Stimulated activated CD4-positive, alpha-beta T cell treated with anti-CD3 and anti-CD28 coated beads, Interleukin-4, amount 100 ng/mL, for 1 hour (primary cell): ENCODE measurements at places on chromosomes 16 and 17.

- DNase-seq = no peak
Measured at GRCh38 chr16:72203401-72203800, 31.4 kb upstream of the PMFBP1 start.

GRCh38 chr17:47851764-47852112 is 775 bp upstream of the SP6 start:
- DNase-seq = no peak

GRCh38 chr17:66527335-66527734 is 224.9 kb downstream of the PRKCA start:
- DNase-seq = no peak

GRCh38 chr17:34739386-34739785 is 160.0 kb downstream of the TMEM132E start:
- DNase-seq = no peak

DNA sequence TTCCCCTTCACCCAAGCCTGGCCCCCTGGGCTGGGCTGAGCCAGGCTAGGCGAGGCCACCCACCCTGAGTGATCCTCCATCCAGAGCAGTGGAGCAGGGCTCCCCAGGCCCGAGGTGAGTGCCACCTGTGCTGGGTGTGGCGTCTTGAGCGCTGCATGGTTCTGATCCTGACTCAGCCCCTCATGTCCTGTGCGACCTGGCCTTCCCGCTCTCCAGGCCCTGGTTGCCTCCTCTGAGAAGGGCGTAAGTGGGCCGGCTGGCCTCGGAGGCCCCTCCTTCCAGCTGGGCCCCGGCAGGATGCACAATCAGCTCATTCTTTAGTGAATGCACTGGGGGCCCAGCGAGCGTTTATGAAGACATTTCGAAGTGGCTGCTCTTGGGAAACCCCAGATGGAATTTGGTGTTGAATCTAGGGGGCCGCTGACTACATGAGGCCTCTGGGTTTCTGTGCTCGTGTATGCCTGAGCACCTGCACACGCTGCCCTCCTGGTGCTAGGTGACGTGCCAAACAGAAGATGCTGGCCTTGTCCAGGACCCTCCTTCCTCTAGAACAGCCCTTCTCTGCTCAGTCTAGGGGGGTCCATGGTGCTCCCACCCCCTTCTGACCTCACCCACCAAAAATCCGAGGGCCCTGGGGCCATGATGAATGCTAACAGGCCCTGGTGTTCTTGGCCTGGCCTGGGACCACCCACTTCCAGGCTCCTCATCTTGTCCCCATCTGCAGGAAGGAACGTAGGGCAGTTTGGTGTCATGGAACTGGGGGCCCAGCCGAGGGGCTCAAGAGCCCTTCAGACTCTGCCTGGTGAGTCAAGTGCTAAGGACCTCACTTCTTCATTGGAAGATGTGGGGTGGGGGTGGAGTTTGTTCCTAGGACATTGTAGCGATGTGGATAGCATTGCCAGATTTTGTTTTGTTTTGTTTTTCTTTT is 3.6 kb upstream of the TMEM92 start:
- DNase-seq = no peak

GRCh38 chr17:65587534-65588180 is 26.2 kb upstream of the AXIN2 start:
- DNase-seq = no peak

GRCh38 chr17:43940630-43941029 is 1.6 kb downstream of the PPY start:
- DNase-seq = peak; percentile 26

- no peak for DNase-seq
Measured at GRCh38 chr17:64170286-64170685, 40.3 kb upstream of the ERN1 start.

DNA sequence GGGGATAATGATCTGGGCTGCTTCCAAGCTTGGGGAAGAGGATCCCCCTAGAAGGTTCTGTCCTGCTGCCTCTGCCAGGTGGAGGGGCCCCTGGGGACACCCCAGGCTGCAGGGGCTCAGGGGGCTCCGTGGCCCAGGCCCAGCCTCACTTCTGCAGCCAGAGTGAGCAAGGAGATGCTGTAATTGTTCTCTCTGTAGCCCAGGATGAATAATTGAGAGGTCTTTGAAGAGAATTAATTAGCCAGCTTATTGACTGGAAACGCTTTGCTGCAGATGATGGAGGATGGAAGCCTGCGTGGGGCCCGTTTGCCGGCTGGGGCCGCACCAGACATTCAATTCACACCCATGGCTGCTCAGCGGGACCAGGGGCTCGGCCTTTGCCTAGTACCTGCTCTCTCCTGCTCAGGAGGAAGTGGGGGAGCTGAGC is 38.5 kb downstream of the TMEM235 start:
- no peak for DNase-seq

DNA sequence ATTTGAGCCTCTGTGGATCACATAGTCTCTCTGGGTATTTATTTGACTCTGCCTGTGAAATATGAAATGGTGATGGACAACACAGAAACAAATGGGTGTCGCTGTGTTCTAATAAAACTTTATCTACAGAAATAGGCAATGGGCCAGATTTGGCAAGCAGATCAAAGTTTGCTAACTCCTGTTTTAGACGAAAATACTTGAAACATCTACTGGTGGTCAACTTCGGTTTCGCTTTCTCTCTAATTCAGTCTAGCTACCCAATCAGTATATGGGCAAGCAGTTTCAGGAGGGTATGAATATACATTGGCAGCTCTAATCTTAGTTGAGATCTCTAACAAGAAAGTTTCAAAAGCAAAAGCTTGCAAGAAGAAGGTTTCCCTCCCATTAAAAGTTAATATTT is 60.1 kb upstream of the DYNLRB2 start:
- no peak for DNase-seq

DNA sequence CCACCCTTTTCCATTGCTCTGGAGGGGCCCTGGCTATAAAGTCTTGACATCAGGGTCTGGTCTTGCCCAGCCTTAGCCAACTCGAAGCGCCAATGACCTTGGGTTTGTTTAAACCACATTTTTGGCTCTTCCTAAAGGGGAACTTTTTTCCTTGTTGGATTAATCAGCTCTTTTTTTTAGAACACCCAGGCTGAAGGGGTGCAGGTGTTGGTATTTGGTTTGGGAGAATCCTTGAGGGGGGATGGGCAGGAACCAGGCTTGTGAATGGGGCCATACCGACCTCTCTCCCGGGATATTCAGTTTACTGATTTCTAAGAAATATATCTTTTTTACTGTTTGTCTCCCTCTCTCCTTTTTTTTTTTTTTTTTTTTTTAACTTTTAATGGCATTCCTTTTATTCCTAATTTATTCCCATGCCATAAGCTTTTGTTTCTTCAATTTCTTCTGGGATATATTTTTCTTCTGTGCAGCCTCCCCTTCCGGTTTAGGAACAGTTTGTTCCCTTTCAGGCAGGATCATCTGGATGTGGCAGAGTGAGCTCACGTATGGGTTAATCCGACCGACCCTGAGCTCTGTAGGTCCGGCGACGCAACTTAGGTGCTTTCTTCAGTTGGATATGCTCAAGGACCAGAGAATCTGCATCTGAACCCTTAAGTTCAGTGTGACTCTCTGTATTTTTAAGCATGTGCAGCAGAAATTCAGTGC is 129.5 kb downstream of the ABCC6 start:
- DNase-seq = no peak

DNA sequence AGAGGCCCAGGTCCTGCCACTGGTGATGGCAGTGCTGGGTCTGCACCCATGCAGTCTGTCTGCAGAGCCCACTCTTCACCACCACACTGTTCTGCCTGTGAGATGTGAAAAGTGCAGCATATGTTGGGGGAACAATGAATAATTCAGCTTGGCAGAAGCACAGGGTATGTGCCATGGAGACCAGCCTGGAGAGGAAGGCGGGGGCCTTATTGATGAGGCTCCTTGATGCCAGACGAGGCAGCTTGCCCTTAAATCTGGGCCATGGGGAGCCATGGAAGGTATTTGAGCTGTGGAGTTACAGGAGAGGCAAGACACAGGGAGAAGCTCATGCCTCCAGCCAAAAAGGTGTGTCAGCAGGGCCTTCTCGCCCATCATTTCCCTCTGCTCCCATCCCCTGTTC is 124.7 kb downstream of the C16orf78 start:
- DNase-seq = no peak

- no peak for DNase-seq
Measured at GRCh38 chr16:86243123-86243473, 267.2 kb upstream of the FOXF1 start.

DNA sequence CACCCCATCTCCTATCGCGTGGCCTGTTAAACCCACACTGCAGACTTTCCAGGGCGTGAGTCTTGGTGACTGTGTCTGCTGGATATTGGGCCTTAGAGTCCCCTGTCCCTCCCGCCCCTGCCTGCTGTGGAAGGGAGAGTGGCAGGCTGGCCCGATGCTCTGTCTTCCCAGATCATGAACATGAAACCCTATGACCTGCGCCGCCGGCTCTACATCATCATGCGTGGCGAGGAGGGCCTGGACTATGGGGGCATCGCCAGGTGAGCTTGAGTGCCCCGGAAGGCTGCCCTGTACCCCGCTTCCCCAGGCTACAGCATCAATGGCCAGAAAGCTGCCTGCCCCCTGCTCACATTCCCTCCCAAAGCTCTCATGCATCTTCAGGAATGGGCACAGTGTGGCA is 19.5 kb upstream of the CLEC18A start:
- no peak for DNase-seq

DNA sequence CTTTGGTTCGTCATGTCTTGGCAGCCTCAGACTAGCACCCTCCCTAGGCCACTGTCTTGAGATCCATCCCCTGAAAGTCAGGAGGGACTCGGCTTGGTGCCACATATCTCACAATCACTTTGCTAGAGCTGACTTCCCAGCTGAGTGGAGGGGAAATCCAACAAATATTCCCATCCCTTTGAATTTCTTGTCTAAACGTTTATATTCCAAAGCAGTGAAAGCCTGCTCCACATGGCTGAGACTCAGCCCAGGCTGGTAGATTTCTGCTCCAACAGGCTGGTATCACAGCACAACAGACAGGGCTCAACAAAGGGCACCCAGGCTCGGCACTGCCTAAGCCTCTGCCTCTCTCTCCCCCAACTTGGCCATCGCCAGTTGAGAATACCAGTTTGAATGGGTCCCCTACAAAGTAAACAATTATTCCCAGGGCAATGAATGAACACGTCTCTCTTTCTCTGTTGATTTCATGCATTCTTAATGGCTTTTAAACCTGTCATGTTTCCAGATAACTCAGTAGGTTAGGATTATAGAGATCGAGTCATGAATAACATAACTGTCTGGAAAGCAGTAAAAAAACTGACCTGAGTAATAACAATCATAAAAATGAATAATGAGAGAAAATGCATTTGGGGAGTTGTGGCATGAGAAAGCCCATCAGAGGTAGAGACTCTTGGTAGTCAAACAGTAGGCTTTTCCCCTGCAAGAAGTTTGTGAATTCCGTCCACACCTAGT is 1.0 kb downstream of the KRT13 start:
- no peak for DNase-seq

- DNase-seq = no peak
Measured at GRCh38 chr17:248337-249235, 67.1 kb upstream of the DOC2B start.

- DNase-seq = no peak
Measured at GRCh38 chr16:4208341-4208751, 33.5 kb downstream of the SRL start.

- DNase-seq = no peak
Measured at GRCh38 chr17:65365169-65365568, 196.3 kb downstream of the AXIN2 start.

DNA sequence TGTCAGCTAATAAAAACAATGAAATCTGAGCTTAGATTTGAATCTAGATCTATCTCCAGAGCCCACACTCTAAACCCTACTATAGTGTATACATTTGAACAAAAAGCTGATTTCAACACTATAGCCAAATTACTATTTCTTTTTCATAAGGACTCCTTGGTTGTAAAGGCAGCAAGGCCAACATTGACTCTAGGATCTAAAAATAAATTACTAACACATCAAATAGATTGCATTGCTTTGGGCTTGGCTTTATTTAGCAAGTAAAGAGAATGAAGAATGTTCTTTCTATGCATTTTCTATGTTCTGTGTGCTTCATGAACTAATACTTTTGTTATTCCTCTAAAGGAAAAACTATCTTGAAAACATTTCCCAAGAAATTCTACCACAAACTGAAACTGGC is 5.3 kb downstream of the GOSR1 start:
- DNase-seq = no peak

GRCh38 chr16:72189865-72190371 is 18.0 kb upstream of the PMFBP1 start:
- DNase-seq = no peak

DNA sequence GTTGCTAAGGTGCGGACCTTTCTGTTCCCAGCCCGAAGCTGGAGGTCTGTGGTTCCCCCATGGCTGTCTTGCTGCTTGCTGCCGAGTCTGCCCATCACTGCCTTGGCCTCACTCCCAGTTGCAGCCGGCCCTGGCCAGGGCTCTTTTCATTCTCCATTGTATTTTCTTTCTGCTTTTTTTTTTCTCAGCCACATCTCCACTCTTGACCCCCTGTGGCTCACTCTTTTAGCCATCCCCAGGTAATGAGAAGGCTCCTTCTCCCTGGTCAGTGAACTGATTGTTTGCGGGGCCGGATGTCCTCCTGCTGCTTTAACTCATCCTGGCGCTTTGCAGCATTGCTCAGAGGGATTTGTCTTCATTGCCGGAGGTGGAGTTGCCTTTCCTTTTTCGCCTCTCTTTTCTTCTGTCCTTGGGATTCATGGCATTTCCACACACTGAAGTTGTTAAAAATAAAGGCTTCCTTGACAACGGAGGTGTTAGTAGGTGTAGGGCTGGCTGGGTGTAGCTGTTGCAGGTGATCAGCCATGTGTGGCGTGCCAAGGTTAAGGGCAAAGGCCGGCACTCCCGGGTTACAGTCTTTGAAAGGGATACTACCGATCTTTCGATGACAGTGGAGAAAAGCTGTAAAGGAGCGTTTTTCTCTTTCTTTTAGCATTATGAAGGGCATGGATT is 34.1 kb downstream of the MAP2K6 start:
- DNase-seq = no peak

DNA sequence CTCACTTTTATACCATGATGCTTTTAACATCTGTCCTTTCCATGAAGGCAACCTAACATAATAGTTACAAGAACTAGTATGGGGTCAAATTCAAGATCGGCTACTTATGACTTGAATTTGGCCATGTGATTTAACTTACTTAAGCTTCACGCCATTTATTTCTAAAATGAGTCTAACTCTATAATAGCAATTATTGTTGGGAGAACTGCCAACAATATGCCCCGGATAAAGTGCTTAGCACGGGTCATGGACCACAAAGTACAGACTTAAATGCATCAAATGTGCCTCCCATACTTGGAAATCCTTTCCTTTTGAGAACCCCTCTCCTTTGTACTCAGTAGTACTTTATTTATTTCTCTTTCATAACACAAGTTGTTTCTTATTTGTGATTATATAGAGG is 1603.6 kb upstream of the GOT2 start:
- no peak for DNase-seq

- DNase-seq = no peak
Measured at GRCh38 chr16:10967986-10968385, 23.6 kb downstream of the CLEC16A start.

GRCh38 chr17:66850692-66851091 is 15.8 kb downstream of the CACNG5 start:
- no peak for DNase-seq

DNA sequence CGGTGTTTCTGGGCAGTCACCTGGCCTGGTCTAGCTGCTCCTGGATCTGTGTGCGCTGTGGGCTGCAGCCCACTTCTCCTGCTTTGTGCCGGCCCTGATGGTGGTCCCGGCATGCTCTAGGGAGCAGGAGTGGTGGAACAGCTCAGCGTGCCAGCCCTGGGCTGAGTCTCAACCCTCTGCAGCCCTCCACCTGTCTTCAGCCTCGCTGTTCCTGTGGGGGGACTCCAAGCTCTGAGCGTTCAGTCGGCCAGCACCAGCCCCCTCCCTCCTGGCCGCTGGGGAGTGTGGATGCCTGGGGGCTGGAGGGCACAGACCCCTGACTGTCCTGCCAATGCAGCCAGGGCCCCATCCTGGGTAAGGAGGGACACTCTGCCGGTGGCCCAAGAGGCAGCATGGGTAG is 23.7 kb upstream of the RASD1 start:
- DNase-seq = no peak
